ENCODE measurements at places on chromosomes 11 and 22. TPM values are rescaled to one million over a fixed set of nuclear protein-coding genes. Genes with fewer than 3 reads are reported as not detected.
A peak's percentile ranks its signal among the peaks of the same experiment; 100 is the strongest.

- DNase-seq = no peak
Observed at GRCh38 chr22:25780673-25781072, 38.7 kb downstream of the MYO18B start.

DNA sequence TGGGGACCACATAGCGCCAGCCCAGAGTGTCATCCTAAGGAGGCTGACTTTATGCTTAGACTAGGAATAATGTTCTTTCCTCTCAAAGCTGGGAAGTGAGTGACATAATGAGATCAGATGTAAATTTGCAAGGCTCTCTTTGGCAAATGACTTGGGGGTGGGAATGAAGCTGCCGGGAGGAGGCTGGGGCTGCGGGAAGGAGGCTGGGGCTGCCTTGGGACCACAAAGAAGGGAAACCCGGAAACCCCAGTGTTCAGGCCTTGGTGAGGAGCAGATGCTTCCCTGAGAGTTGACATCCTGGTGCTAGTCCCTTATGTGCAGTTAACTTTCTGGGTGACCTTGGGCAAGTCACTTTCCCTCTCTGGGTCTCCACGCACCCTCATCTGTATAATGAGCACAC is 182.0 kb downstream of the CHST1 start:
- no peak for DNase-seq

DNA sequence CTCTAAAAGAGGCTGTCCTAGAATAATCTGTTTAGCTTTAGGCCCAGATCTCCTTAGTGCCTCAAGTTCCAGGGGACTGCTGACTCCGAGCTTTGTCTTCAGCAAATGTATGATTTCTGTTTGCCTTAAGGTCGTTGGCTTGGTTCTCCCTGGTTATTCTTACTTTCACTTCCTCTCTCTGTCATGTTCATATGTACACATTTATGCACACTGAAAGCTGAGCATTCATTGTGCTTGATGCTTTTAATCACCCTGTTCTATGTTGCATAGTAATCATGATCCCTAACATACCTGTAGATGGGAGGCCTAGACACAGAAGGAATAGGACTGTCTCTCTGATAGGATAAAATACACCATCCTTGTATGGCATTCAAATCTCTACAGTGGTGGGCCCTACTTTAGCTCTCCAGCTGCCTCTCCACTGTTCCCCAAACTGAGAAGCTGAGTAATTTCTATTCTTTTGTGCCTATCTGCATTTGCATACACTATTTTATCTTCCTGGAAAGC is 7.2 kb downstream of the PPFIBP2 start:
- no peak for DNase-seq

DNA sequence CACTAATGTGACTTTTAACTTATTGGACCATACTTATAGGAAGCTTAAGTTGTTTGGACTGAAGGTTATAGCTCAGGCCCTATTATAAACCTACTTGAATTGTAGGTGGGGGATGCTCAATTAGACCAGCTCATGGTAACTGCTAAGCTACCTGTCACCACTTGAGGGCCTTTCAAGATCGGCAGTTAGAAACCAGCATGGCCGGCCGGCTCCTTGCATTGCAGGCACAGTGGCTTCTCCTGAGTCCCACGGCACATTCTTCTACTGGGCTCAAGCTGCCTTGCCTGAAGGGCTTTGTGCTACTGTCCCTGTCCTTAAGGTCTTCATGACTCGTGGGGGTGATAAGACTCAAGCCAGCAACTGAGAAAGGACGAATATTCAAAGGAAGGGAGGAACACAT is 70.8 kb downstream of the TBC1D22A start:
- DNase-seq = peak; percentile 21

DNA sequence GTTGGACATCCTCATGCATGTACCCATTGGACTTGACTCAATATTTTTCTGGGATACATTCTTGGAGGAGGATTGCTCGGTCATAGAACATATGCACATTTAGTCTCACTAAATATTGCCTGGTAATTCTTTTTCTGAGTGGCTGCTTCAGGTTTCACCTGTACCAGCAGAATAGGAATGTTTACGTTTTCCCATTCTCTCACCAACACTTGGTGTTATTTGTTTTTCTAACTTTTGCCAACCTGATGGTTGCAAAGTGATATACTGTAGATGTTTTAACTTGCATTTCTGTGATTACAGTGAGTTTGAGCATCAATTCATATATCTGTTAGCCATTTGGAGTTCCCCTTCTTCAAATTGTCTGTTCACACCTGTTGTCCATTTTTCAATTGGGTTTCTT is 1.3 kb upstream of the MRGPRD start:
- no peak for DNase-seq

- no peak for DNase-seq
Observed at GRCh38 chr22:49236541-49237075, 591.1 kb downstream of the BRD1 start.

DNA sequence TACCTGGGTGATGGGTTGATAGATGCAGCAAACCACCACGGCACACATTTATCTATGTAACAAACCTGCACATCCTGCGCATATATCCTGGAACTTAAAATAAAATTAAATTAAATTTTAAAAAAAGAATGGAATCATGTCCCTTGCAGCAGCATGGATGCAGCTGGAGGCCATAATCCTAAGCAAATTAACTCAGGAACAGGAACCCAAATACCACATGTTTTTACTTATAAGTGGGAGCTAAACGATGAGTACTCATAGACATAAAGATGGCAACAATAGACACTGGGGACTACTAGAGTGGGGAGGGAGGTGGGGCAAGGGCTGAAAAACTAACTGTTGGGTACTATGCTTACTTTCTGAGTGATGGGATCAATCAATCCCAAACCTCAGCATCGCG is 40.9 kb downstream of the CWC15 start:
- no peak for DNase-seq

Gene OR8G1
- total RNA-seq = not detected

Gene GNAZ
- total RNA-seq = 17.2 TPM

Gene ADAMTS15
- not detected for total RNA-seq

DNA sequence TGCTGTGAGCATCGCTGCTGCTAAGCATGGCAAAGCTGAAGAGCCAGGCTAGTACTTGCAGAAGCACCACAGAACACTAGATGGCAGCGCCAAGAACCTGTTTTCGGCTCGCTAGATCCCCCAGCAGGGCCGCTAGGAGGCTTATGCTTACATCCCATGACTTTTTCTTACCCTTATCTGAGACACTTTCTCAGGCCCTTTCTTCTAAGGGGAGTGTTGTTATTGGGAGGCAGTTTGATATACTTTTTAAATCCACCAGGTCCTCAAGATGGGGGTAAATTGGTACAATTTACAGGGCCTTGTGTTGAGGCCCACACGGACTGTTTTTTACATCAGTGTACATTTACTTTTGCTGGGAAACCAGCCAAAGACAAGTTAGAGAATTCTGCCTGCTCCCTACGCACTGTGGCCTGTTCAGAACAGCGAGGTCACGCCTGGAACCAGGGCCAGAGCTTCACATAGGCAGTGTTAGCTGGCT is 4.0 kb downstream of the TRIM6 start:
- DNase-seq = peak; percentile 19

- no peak for DNase-seq
Observed at GRCh38 chr22:44519886-44520285, 21.9 kb upstream of the RTL6 start.

- no peak for DNase-seq
Observed at GRCh38 chr11:34525888-34526657, 12.5 kb upstream of the ELF5 start.

Measured in G401 (cell line).